ENCODE measurements at places on chromosomes 3 and 15. TPM values are rescaled to one million over a fixed set of nuclear protein-coding genes. Genes with fewer than 3 reads are reported as not detected.

Gene SLITRK3
- total RNA-seq, result 0.72 TPM

Gene NT5DC2
- 4.6 TPM for total RNA-seq

DNA sequence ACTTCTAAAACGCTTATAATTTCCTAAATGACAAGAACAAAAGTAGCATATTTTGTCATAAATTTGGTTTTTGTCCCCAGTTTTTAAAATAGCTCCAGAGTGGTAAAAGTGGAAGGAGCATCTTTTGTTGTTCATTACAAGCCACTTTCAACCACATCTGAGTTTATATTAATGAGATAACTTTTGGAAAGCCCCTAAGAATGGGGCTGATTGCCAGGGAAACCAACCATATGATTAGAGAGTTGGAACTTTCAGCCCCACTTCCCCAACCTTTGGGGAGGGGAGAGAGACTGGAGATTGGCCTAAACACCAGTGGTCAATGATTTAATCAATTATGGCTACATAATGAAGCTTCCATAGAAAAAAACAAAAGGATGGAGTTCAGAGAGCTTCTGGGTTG, 57.4 kb downstream of the CPA3 start:
- DNase-seq, result no peak

- DNase-seq, result peak; percentile 93
Observed at GRCh38 chr3:141303481-141304223, 64.7 kb upstream of the ZBTB38 start.
